ENCODE measurements at places on chromosomes 11 and 22. TPM values are rescaled to one million over a fixed set of nuclear protein-coding genes. Genes with fewer than 3 reads are reported as not detected.

The SAC3D1 gene
- 19.2 TPM for total RNA-seq

The PDGFD gene
- not detected for total RNA-seq

The CBLIF gene
- total RNA-seq: not detected

The SYT7 gene
- not detected for total RNA-seq

The PRDX5 gene
- total RNA-seq: 132 TPM

GRCh38 chr11:1744137-1744886 lies 6.1 kb downstream of the IFITM10 start:
- no peaks in the 10 kb centered on the region for H3K4me1 ChIP-seq
- DNase-seq: peak; percentile 0
- no peak overlapping the region for H3K27ac ChIP-seq
- H3K36me3 ChIP-seq: no peaks in the 10 kb centered on the region
- no peaks in the 10 kb centered on the region for H3K27me3 ChIP-seq
- no peak overlapping the region for H3K4me3 ChIP-seq

DNA sequence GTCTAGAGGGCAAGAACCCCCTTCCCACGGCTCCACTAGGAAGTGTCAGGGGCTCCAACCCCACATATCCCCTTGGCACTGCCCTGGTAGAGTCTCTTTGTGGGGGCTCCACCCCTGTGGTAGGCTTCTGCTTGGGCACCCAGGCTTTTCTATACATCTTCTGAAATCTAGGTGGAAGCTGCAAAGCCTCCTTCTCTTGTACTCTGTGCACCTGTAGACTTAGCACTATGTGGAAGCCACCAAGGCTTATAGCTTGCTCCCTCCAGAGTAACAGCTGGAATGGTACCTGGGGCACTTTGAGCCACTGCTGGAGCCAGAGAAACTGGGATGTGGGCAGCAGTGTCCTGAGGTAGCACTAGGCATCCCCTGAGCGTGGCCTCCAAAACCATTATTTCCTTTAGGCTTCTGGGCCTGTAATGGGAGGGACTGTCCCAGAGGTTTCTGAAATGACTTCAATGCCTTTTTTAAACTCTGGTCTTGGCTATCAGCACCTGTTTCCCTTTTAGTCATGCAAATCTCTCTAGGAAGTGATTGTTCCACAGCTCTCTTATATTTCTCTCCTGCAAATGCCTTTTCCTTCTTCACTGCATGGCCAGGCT lies 68.4 kb downstream of the TRAF6 start:
- H3K27ac ChIP-seq: no peak overlapping the region
- peak; percentile 53 for DNase-seq
- no peak overlapping the region for H3K4me3 ChIP-seq
- H3K36me3 ChIP-seq: peaks cover 2% of the 10 kb centered on the region

- H3K4me3 ChIP-seq: no peak overlapping the region
- no peak overlapping the region for H3K27ac ChIP-seq
- peaks cover 13% of the 10 kb centered on the region for H3K4me1 ChIP-seq
- H3K36me3 ChIP-seq: peaks cover 2% of the 10 kb centered on the region
Measured at GRCh38 chr11:46480909-46481308, 89.3 kb upstream of the CHRM4 start.

- no peak overlapping the region for H3K4me3 ChIP-seq
- H3K27me3 ChIP-seq: peaks cover 4% of the 10 kb centered on the region
- no peak for DNase-seq
- H3K36me3 ChIP-seq: no peaks in the 10 kb centered on the region
Measured at GRCh38 chr11:92295175-92296137, 70.8 kb downstream of the FAT3 start.

GRCh38 chr11:77411137-77411707 lies 62.7 kb downstream of the PAK1 start:
- peaks cover 4% of the 10 kb centered on the region for H3K36me3 ChIP-seq
- peak; percentile 35 for DNase-seq
- no peaks in the 10 kb centered on the region for H3K27me3 ChIP-seq

GRCh38 chr11:134261626-134262488 lies 8.5 kb downstream of the ACAD8 start:
- peaks cover 13% of the 10 kb centered on the region for H3K36me3 ChIP-seq
- H3K27ac ChIP-seq: no peak overlapping the region
- no peaks in the 10 kb centered on the region for H3K4me1 ChIP-seq
- no peak overlapping the region for H3K4me3 ChIP-seq
- DNase-seq: peak; percentile 52

All from activated naive CD4-positive, alpha-beta T cell treated with anti-CD3 and anti-CD28 coated beads for 36 hours (primary cell).